ENCODE measurements at places on chromosomes 12 and 14.

DNA sequence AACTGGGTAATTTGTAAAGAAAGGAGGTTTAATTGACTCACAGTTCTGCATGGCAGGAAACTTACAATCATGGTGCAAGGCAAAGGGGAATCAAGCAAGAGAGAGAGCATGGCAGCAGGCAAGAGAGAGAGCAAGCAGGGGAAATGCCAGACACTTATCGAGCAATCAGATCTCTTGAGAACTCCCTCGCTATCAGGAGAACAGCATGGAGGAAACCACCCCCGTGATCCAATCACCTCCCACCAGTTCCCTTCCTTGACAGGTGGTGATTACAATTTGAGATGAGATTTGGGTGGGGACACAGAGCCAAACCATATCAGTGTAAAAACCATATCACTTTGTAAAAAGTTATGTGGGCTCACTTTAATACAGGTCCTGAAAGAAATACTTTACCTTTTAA lies 56.4 kb upstream of the NEDD1 start:
- DNase-seq: no peak

DNA sequence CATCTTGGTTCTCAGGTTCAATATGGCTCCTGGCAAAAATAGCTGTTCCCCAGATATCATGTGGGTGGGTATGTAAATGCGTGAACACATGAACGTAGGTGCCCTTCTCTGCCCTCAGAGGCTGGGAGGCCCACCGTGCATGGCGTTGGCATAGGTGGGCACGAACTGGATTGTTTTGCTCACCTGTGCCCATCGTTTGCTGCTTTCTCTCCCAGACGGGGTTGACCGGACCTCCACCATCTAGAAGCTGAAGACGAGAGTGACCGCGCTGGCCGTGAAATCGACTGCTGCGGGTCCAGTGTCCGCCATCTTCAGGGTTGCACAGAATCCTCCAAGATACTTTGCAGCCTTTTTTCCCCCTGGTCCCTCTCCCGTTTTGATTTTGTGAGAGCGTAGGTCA lies 113.9 kb downstream of the GCH1 start:
- DNase-seq: no peak

GRCh38 chr14:81473456-81474147 lies 60.1 kb downstream of the SEL1L start:
- DNase-seq: no peak

- no peak for DNase-seq
Measured at GRCh38 chr12:91104812-91105466, 6.4 kb downstream of the LUM start.

GRCh38 chr14:51327376-51327775 lies 87.3 kb downstream of the TMX1 start:
- peak; percentile 77 for DNase-seq

GRCh38 chr12:95851606-95852005 lies 7.1 kb upstream of the SNRPF start:
- DNase-seq: no peak

- no peak for DNase-seq
Measured at GRCh38 chr12:51051787-51052186, 3.7 kb downstream of the LETMD1 start.

- DNase-seq: no peak
Measured at GRCh38 chr12:101485021-101485420, 9.9 kb downstream of the SPIC start.

GRCh38 chr14:44699391-44699790 lies 192.3 kb upstream of the FSCB start:
- no peak for DNase-seq

DNA sequence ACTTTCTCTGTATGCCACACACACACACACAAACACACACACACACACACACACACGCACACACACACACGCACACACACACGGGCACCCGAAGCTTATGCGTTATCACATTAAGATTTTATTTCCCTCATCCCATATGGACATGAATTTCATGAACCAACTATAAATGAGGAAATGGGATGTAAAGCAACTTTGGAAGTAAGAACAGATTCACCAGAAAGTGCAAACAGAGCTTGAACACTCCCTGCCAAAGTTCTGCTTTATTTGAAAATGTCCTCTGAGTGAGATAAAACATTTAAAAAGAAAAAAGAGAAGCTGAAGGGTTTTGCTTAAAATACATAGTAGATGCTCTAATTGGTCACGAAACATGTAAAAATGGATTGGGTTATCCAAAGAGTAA lies 90.4 kb upstream of the OTX2 start:
- no peak for DNase-seq

- DNase-seq: no peak
Measured at GRCh38 chr14:36518031-36518585, 1.9 kb downstream of the NKX2-1 start.

GRCh38 chr14:84482256-84483071 lies 1047.5 kb upstream of the FLRT2 start:
- DNase-seq: peak; percentile 68

GRCh38 chr14:22448035-22448904 lies 140.8 kb downstream of the DAD1 start:
- DNase-seq: no peak

GRCh38 chr14:32190673-32191072 lies 11.2 kb upstream of the RNU6-7 start:
- peak; percentile 24 for DNase-seq

DNA sequence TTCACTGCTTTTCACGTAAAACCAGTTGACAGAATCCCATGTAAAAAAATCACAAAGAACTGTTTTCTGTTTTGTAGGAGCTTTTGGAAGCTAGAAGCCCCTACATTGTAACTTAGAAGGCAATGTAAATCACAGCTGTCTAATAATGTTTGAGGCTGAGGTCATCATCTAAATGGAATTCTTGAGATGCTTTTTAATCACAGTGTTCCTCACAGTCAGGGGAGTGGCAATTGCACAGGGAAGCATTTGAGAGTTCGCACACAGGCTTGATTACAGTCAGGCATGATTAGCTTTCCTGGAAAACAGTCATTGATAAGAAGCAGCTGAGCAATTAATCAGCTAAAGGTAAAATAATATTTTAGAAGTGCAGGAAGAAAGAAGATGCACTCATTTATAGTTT lies 2.9 kb downstream of the SLC17A8 start:
- DNase-seq: peak; percentile 52

- DNase-seq: no peak
Measured at GRCh38 chr14:47211263-47211662, 464.1 kb downstream of the MDGA2 start.

- DNase-seq: peak; percentile 53
Measured at GRCh38 chr12:112116232-112117060, 7.9 kb upstream of the NAA25 start.

- peak; percentile 90 for DNase-seq
Measured at GRCh38 chr14:50045039-50045711, 71.2 kb downstream of the VCPKMT start.

DNA sequence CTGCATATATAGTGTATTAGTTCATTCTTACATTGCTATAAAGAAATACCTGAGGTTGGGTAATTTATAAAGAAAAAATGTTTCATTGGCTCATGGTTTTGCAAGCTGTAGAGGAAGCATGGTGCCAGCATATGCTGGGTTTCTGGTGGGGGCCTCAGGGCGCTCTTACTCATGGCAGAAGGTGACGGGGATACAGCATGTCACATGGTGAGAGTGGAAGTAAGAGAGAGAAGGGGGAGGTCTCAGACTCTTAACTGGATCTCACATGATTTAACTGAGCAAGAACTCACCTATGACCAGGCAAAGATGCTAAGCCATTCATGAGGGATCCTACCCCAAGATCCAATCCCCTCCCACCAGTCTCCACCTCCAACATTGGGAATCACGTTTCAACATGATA lies 15.9 kb upstream of the PAWR start:
- no peak for DNase-seq

DNA sequence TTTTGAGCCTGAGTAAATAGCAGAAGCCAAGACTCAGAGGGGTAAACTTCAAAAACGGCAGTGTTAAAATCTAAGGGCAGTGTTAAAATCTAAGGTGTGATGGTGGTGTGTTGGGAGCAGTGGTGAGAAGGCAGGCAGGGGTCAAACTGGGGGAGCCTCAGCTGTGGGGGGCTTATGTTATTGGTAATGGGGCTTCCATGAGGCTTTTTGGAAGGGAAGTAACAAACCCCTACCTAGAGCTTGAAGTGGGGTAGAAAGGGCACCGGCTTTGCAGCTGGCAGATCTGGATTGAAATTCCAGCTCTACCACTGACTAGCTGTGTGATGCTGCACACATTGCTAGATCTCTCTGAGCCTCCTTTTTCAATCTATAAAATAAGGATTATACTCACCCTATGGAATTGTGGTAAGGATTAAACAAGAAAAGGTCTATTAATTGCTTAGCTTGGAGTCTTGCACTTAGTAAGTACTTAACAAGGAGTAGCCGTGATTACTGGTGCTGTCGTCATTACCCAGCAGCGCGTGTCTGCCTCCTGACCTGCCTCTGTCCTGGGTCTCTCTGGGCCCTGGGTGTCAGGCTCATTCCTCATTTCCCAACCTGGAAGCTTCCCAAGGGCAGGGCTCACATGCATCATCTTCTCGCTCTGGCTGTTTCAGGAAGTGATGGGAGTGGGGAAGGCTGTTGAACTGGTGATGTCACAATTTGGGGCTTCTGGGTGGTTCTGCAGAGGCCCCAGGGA lies 18.5 kb upstream of the KRT80 start:
- DNase-seq: peak; percentile 89

DNA sequence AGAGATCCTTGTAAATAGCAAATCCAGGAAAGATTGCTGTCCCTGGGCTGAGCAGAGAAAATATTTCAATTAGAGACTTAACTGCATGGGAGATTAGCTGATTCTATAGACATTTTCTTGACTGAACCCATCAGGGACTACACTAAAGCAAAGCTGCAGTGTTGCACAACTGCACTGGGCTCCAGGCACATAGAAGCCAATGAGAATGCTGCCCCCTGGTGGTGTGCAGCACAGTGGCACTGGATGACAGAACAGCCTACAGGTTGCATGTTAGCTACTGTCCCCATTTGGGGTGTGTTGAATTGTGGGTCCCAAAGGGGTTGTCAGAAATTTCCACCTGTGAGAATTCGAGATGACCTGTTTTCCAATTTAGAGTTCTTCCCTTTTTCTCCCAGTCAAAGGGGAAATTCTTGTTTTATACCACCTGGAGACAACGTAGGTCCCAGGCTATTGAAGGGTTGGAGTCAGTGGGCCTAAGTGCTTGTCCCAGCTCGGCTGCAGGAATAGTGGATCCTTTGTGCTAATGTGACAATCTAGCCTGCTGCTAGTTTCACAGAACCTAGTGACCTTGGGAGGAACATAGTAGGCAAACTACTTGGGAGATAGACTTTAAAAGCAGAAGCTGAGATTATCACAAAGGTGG lies 114.7 kb downstream of the SLC8A3 start:
- peak; percentile 64 for DNase-seq

DNA sequence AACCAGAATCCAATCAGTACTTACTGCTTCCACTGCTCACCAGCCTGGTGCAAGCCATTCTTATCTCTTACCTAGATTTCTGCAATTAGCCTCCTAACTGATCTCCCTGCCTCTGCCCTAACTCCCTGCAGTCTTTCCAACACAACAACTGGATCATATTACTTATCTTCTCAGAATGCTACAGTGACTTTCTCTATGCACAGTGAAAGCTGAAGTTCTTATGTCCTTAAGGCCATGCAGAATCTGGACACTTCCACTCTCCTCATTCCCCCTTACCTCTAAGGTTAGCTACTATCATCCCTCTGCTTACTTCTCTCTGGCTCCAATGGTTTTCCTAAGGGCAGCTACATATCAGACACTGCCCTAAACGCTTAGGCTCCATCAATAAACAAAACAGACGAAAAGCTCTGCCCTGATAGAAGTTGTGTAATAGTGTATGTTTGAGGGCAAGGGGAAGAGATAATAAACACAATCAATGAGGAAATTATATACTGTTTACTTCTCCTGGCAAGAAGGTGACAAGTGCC lies 4.0 kb downstream of the KTN1 start:
- DNase-seq: no peak

DNA sequence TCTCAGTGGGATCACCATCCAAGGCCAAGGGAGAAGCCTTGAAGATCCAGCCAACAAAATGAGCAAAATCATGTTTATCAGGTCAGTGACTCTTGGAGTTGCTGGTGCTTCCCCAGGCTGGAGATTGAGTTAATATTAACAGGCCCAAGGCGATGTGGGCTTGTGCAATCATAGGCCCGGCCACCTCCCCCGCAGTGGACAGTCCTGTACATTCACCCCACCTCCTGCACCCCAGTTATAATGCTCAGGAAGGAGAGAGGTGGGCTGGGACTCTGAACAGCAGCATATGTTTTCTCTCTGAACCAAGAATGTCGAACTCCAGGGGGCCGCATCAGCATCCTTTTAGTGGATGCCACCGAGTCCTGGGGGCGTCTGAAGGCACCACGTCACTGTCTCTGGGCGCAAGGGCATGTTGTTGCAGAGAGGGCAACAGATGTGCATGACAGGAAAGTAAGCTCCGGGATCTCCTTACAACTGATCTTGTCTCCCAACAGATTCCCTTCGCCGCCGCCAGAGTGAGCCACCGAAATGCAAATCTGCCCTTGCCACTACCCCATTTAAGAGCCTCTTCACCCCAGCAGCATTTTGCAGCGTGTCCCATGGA lies 32.2 kb upstream of the SERPINA6 start:
- DNase-seq: peak; percentile 69

DNA sequence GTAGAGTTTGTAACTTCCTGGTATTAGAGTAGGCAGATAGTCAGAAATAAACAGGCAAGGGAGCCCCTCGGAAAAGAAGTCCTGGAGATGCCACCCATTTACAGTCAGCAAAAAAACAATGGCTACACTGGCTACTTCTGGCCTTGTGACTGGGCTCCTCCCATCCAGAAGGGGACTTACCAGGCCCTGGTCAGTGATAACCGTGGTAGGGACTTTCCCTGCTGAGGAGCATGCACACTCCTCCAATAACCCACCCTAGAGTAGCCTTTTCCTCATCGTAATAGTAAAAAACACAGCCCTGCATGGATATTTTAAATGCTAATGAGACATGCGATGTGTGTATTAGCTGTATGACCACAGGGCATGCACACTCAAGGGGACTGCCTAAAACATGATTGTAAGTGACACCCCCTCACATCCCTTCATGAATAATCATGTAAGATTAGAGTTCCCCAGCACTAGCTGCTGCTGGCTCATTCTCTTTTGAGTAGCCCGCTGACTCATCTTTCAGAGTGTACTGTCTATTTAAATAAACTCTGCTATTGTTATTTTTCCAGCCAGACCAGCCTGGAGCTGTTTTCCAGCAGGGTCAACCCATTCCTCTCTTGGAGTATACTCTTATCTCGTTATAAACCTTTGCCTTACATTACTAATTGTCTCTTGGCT lies 413.8 kb upstream of the TMTC1 start:
- DNase-seq: peak; percentile 25

GRCh38 chr12:990661-991349 lies at the start of gene ERC1:
Gene ERC1, plus strand, starts transcription at chr12:991223. Its CDS starts 36,681 bp downstream, at chr12:1027904.
- peak; percentile 87 for DNase-seq
